ENCODE measurements at places on chromosomes 2 and 18.

- no peak for DNase-seq
Measured at GRCh38 chr2:127853671-127854070, 4.3 kb downstream of the POLR2D start.

- no peak for DNase-seq
Measured at GRCh38 chr18:79064228-79064627, 5.0 kb upstream of the ATP9B start.

DNA sequence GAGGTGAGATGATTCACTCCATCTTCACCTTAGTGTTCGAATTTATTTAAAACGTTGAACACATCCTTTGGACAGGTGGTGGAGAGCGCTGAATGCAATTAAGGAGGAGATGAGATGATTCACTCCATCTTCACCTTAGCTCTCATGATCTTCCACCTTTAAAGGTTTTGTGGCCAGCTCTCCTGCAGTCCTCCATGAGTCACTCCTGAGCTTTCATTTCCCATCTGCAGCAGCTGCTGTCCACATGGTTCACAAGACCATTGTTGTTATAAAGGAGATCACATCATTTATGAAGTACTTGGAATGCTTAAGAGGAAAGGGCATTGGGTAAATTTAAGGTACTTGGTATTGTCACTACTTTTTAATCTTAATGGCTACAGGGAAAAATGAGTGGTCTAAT is 298.5 kb downstream of the PAX3 start:
- DNase-seq, result no peak

- no peak for DNase-seq
Measured at GRCh38 chr2:51368250-51368649, 336.3 kb upstream of the NRXN1 start.

- DNase-seq, result no peak
Measured at GRCh38 chr2:24214880-24215279, 40.0 kb downstream of the FAM228A start.
